ENCODE measurements at places on chromosomes 16 and 17.

- DNase-seq, result no peak
These were observed 24.1 kb upstream of the SPNS3 start for GRCh38 chr17:4409659-4410058.

DNA sequence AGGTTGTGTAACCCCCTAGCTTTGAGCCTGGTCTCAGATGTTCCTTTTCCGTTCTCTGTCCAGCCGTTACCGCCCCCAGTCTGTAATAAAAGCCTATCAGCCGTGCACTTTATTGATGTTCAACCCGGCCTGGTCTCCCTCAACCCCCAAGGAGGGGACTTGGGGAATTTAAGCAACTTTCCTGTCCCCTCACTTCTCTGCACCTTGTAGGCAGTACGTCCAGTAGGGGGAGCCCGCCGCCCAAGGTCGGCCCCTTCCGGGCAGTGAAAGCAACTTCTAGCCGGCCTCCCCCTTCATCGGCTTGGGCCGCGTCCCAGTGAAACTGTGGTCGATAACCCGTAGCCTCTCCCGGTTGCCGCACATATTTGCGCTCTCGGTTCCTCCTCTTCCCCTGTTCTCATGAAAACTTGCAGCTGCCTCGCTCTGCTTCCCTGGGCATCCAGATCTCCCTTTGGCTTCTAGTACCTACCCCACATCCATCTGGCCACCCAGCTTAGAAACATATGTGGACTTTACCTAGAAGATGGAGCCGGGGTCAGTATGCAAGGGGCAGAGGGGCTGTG lies 7.9 kb downstream of the PNPO start:
- DNase-seq, result peak; percentile 56

DNA sequence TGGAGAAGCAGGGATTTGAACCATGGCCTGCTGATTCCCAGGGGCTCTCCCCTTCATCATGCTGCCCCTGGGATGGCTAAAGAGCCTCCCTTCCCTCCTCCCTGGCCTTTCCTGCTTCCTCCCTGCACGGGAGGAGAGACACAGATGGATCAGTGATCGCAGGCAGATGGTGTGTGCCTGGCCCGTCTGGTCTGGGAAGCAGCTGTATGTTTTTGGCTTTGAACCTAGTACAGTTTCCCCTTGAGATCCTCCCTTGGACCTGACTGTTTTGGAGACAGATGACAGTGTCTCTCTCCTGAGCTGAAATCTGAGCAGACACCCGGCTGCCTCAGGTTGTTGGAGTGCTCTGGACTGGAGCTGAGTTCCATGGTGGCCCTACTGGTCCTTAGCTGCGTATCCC lies 29.0 kb upstream of the ATP2C2 start:
- no peak for DNase-seq

DNA sequence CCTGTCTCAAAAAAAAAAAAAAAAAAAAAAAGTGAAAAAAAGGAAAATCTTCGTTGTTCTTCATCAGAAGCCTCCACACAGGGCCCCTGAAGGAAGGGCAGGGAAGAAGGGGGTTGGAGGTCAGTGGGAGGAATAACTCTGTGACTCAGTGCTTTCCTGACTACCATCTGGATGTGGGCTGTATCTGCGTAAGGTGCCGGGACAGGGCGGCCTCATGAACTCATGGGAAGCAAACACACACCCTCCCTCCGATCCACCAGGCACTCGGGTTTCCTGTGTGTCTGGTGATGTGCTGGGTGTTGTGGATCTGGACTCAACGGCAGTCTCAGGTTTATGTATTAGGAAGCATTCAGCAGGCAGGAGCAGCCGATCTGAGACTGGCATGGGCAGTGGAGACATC lies 691.6 kb downstream of the WWOX start:
- no peak for DNase-seq

GRCh38 chr17:59387351-59388068 lies 56.1 kb downstream of the YPEL2 start:
- DNase-seq, result no peak

- no peak for DNase-seq
These were observed 5.3 kb upstream of the COL1A1 start for GRCh38 chr17:50206604-50207293.

DNA sequence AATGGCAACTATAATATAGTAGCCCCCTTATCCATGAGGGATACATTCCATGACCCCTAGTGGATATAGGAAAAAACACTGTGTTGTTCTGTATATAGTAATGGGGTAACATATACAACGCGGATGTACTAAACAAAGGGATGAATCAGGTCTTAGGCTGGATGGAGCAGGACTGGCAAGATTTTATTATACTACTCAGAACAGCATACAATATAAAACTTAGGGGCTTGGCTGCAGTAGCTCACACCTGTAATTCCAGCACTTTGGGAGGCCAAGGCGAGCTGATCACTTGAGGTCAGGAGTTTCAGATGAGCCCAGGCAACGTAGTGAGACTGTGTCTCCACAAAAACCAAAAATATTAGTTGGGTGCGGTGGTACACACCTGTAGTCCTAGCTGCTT lies 26.8 kb downstream of the VMP1 start:
- DNase-seq, result no peak

DNA sequence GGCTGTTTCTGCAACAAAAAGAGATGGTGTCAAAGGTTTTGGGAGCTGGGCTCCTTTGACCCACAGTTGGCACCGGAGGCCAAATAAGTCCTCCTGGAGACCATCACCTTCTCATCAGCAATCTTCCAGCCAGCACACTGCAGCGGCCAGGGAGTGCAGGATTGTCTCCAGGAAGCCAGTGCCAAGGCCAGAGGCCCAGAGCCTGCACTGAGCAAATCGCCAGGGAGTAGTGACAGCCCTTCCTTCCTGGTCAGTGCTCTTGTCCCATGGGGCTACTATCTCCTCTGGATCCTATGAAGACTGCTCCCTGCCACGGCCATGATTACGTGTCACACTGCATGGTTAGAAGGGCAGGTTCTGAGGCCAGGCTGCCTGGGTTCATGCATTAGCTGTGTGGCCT lies 134.3 kb upstream of the CRHR1 start:
- no peak for DNase-seq

GRCh38 chr17:68431661-68432071 lies 25.6 kb downstream of the WIPI1 start:
- DNase-seq, result no peak

GRCh38 chr17:48907713-48908046 lies 527 bp upstream of the UBE2Z start:
- DNase-seq, result no peak

- DNase-seq, result no peak
These were observed 30.0 kb upstream of the SKAP1 start for GRCh38 chr17:48460052-48460451.

DNA sequence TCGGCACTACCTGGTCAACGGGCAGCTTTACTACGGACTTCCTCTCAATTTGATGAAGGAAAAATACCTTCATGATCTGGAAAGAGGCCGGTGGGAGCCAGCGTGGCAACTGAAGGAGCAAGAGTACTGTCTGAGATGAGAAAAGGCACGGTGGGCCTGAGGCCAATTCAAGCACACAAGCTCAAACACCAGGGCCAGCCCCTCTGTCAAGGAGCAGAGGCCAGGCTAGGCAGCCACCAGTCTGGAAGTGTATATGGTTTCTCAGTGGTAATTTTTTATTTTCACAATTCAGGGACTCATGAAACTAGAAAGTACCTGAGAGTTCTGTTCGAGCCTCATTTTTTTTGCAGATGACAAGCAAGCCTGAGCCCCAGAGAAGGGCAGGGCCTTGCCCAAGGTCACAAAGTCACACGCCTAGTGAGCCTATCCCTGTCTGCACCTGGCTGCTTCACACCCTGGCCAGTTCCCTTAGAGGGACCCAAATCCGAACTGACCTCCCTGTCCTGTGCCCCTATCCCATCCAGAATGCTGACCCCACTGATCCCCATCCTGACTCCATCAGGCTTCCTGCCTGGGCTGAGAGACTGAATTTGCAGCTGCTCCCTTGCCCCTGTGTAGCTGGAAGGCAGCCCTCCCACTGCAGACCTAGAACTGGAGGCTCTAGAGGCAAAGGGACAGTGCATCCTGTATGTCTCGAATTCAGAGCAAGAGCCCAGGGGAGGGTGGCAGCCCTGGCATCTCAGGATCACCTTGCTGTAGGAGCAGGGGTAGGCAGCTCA lies 4.8 kb upstream of the TBX2 start:
- DNase-seq, result no peak

DNA sequence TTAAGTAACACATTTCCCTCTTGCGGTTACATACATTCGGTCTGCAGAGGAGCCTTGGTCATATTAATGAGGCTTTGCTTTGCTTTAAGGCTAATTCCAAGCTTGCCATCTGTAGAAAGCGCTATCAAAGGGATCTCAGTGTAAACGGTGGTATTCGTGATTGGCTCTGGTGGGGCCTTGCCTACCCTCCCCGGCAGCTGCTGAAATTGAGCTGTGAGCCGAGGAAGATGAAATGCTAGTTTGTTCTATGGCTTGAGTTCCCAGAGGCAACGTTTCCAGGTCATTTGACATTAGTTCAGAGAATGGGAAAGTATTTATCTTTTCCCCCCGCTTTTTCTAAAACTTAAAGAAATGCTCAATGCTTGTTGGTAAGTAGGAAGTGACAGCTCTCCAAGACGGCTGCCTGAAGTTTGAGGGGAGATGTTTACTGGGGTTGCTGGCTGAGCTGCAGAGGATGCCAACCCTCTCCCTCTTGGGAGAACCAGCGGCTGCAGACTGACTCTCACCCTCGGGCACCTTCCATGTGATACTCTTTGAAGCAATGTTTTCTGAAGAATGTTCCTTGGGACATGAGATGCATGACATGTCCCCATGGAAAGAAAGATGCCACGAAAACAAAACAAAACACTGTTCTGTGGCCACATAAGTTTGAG lies 458.7 kb upstream of the EEF2KMT start:
- DNase-seq, result no peak

- DNase-seq, result no peak
These were observed 60.1 kb upstream of the NPEPPS start for GRCh38 chr17:47470836-47471235.

DNA sequence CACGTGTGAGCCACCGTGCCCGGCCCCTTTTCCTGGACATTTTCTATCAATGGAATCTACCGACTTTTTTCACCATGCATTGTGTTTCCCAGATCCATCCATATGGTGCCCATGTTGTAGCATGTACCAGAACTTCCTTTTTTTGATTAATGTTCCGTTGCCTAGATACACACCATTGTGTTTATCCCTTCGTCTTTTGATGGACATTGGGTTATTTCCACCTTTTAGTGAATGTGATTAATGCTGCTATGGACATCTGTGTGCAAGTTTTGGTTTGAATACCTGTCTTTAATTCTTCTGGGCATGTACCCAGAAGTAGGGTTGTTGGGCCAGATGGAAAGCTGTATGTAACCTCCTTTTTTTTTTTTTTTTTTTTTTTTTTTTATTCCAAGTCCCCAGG lies 79.8 kb downstream of the NT5M start:
- no peak for DNase-seq

DNA sequence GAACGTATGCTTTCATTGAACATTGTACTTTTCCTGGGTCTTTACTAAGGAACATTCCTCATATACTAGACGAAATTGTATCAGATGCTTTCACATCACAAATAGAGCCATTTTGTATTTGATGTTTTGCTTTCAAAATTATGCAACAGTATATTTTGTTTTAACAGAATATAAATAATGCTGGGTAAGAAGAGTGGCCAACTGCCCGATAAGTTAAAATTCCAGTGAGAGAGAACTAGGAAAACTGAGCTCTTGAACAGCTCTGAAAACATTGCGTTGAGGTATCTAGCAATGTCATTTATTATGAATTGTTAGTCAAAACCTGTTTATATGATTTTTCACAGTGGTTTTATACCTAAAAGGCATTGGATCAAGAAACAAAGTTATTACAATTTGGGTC lies 50.8 kb downstream of the USP10 start:
- DNase-seq, result no peak

DNA sequence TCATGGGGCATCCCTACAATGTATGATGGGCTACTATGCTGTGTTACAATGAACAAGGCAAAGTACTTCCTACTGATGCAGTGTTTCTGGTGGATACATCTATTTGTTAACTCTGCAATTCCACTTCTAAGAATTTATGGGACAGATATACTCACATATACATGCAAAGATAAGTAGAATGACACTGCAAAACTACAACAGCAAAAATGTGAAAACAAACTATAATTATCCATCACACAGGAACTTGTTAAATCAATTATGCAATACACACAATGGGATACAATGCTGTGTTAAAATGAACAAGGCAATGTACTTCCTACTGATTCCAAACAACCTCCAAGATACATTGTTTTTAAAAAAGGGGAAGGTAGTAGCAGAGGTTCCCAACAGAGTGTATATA lies 3.2 kb downstream of the DDX52 start:
- no peak for DNase-seq

GRCh38 chr17:69967910-69968411 lies 107.1 kb upstream of the KCNJ16 start:
- DNase-seq, result no peak

DNA sequence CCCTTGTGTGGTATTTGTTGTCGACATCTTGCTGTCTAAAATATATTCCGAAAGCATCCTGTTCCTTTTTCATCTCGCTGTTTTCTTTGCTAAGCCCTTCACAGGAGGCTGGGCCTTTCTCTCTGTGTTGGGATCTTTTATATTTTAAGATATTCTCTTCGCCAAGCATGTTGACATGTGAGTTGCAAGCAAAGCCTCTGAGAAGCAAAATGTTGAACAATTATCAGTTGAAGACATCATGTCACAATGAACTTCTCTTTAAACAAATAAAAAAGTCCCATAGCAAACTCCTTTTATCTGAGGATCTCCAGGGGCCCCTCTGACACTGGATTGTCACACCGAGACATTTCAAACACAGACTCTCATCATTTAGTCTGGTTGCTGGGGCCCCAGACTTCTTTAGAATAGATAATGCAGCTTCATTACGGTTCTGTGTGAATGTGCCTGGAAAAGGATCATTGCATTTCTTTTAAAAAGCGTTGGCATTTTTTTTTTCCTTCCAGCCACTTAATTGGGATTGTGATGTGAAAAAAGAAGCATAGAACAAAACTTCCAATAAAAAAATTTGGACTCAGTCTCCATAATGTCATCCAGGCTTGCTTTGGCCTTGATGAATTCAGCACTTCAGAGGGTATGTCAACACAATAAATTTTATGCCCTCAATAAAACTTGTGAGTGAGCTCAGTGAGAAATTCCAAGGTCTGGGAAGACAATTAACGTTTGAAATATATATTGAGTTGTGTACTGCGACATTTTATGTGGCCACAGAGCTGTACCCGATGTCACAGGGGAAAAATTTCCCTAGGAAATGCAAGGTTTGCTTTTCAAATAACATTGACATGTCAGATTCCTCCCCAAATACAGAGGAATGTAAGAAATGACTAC lies 496.8 kb downstream of the XYLT1 start:
- DNase-seq, result no peak

Measured in stimulated activated CD8-positive, alpha-beta memory T cell treated with anti-CD3 and anti-CD28 coated beads, Interleukin-4, amount 100 ng/mL, for 1 hour (primary cell).